ENCODE measurements at places on chromosomes 5 and 9.

DNA sequence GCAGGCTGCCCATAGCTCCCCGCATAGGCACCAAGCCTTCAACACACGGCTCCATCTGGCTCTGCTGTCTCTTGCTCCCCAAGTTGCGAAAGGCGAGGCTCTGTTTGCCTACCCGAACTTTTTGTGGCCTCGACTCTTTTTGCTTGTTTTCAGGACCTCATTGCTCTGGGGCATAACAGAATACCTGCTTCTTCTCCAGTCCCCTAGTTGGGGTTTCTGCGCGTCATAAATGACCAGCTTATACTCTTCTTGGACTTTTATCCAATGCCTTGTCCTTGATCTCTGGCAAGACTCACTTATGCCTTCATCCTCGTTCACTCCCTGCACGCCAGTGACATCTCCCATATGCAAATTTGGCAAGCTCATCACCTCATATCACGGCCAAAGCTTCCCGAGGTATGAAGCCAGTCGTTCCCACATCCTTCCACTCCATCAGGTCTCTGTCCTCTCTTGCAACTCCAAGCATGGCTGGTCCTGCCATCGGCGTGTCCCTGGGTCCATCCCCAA is 238.8 kb upstream of the ADAMTS16 start:
- DNase-seq, result no peak

- DNase-seq, result no peak
Measured at GRCh38 chr9:84207491-84207951, 133.0 kb downstream of the SLC28A3 start.

GRCh38 chr5:40150896-40151295 is 528.8 kb upstream of the PTGER4 start:
- no peak for DNase-seq

DNA sequence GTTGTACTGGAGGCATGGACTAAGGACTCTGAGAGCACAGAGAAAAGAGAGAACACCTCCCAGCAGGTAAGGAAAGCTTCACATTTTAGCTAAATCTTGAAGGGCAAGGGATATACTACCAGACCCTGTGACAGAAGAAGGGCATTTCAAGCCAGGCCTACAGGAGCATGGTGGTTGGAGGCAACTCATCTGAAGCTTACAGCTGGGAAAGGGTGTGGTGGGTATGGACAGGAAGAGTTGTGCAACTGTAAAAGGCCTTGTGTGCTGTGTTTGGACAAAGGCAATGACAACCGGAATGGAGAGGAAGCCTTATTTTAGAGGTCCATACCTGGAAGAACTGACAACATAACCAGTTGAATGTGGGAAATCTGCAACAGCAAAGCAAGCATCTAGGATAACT is 31.2 kb downstream of the NIPSNAP3B start:
- DNase-seq, result no peak

- no peak for DNase-seq
Measured at GRCh38 chr9:86281593-86282076, 703 bp downstream of the ISCA1 start.

- DNase-seq, result no peak
Measured at GRCh38 chr9:126205265-126205664, 121.4 kb upstream of the MVB12B start.

- no peak for DNase-seq
Measured at GRCh38 chr5:107470295-107470582, 200.5 kb downstream of the EFNA5 start.
